ENCODE measurements at places on chromosomes 2 and 18.

DNA sequence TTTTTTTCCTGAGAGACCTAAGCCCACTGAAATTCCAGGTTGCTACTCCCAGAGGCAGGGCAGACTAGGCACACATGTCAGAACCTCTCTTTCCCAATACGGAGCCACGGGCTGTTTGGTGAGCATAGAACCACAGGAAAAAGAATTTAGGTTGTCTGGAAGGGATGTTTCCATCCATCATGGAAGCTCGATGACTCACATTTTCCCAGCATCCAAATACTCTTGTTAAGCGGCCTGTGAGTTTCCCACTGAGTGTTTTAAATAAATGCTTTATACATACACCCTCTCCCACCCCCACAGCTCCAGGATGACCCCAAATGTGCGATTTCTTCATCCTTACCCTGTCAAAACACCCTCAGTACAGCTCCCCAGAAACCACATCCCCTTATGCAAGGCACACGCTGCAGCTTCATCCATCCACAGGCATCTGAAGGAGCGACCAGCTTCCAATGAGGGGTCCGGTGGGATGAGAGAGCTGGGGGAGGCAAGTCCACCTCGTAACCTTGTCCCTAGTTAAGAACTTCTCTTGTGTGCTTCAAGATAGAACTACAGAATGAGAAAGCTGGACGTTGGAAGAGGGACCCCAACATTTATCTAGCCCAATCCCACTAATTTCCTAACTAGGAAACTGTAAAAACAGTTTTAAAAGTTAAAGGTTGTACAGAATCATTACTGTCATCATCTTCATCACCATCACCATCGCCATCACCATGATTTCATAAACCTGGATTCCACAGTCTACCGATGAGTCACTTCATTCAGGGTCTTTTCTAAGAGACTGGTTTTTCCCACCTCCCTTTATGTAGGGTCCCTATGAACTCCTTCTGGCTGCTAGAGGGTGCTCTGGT lies 63.5 kb upstream of the FZD7 start:
- no peak for DNase-seq

DNA sequence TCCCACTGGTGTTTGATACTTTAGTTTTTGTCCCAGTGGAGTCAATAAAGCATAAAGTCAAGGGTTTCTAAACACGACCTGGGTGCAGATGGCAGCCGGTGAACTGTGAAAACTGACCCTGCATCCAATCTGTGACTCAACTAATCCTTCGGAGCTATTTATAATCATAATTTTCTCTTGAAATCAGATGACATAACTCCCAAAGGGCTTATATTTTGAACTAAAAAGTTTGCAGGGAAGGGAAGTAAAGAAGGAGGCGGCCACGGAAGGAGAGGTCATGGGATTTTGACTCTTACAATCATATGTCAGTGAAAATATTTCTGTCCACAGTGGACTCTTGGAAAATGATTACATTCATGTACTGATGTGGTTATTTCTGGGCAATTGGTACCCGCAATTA lies 178.5 kb downstream of the PDE1A start:
- no peak for DNase-seq

GRCh38 chr2:164178835-164179465 lies 442.3 kb downstream of the GRB14 start:
- no peak for DNase-seq

GRCh38 chr2:235575431-235575830 lies 81.6 kb downstream of the AGAP1 start:
- no peak for DNase-seq

GRCh38 chr2:147294825-147295392 lies 549.9 kb upstream of the ACVR2A start:
- DNase-seq: no peak
